ENCODE measurements at places on chromosomes 1 and 21.

DNA sequence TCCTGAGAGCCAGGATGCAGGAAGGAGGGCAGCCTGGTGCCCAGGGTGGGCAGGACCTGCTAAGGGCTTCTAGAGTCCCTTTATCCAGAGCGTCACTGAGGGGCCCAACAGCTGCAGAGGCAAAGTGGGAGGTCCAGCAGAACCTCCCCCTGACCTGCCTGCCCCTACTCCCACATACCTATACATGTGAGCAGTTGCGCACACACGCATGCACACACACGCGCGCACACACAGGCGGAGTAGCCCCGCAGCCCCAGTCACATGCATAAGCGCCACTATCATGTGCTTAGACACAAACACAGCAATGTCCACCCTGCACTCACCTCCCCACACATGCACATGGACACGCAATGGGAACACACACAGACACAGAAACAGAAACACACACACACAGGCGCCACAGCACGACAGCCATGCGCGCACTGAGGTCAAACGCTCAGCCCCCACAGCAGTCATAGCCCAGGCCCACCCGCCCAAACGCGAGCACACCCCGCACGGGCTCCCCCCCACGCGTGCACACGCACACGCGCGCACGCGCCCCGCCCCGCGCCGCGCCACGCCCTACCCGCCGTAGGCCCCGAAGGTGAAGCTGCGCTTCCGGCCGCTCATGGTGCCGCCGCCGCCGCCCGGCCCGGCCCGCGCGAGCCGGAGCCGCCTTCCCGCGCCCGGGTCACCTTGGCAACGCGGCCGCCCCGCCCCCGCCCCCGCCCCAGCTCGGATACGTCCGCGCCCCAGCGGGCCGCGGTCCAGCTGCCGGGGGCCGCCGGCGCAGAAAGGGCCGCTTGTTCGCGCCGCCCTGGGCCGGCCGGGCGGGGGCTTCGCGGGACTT is 17.7 kb downstream of the RAP1GAP start:
- no peak for DNase-seq

- DNase-seq = no peak
Observed at GRCh38 chr1:12764016-12764415, 9.5 kb upstream of the PRAMEF12 start.

DNA sequence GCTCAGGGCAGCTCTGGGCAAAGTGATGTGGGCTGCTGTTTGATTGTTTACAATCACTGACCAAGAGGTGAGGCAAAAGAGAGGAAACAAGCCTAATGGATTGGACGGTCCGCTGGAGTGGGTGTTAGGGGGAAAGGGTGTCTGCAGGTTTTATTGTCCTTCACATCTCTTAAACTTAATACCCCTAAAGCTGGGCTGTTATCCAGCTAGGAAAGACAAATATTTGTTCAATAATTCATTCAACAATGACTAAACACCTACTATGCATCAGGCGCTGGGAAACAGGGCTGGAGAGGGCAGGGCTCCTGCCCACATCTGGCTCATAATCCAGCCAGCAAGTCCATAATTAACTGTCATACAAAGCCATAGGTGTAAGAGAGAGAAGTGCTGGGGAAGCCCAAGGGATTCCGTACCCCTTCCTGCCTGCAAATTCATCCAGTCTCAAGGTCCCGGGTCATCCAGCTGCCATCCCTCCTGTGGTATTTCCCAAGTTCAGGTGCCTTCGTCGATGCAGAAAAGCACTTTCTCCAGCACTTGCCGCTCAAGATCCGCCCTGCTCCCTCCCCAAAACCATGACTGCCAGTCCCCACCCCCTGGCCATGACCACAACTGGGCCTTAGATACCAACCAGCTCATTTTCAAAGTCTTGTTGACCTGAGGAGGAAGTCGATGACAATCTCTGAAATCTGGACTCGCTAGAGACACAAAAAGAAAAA is 10.7 kb downstream of the TMEM63A start:
- DNase-seq = no peak

DNA sequence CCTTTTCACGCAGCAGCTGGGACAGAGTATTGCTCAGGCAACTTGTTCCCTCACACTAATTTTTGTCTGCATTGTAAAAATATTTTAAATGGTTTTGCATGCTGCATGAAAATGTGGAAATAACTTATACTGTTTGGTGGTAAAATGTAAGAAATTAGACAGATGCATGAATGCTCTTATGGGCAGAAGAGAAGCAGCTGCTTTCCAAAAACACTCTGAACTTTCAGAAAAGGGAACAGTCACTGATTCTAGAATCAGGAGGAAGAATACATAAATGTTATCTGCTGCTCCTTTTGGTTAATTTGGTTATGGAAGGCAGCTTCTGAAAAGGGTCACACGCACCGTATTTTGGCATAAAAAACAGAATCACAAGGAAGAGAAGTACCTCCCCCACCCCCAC is 87.0 kb upstream of the RUNX1 start:
- no peak for DNase-seq

DNA sequence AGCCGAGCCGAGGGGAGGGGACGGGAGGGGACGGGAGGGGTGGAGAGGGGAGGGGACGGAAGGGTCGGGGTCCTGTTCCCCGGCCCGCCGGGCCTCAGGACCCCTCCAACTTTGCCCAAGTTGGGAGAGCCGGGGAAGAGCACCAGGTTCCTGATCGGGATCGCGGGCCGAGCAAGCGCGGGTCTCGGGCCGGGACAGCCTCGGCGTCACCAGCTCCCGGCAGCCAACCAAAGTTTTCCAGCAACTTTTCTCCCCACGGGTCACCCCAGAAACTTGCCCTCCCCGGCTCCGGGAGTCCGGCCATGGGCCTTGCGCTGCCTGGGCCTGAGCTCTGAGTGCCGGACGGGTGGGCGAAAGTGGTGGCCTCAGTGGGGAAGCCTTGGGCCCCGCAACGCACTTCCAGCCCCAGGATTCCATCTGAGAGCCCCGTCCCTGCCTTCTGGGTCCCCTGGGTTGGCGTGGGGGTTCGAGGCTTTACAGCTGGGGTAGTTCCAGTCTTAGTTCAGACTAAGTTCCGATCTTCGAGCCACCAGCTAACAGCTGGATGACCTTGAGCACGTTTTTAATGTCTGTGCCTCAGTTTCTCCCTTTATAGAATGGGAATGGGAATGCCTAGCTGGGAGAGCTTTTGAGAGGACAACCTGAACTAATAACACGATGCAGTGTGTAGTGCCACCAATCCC is 458 bp downstream of the ZC3H12A start:
- no peak for DNase-seq

DNA sequence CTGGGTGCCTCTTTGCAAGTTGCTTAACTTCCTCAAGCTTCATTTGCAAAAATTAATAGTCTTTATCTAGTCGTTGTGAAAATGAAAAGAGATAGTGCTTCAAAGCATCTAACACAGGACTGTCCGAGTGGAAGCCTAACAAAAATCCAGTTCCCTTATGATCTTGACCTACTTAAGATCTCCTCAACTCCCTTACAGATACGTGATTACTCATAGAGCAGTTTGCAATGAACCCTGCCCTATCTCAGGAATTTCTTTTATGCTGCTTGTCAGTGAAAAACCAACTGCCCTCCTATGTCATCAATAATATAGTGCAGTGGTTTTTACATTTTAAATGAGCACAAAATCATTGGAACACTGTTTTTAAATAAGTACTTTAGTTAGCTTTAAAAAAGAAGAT is 314.3 kb downstream of the BACH1 start:
- no peak for DNase-seq

- no peak for DNase-seq
Observed at GRCh38 chr1:202597090-202597761, 113.0 kb downstream of the SYT2 start.

- DNase-seq = no peak
Observed at GRCh38 chr1:41427916-41428737, 56.4 kb downstream of the EDN2 start.

DNA sequence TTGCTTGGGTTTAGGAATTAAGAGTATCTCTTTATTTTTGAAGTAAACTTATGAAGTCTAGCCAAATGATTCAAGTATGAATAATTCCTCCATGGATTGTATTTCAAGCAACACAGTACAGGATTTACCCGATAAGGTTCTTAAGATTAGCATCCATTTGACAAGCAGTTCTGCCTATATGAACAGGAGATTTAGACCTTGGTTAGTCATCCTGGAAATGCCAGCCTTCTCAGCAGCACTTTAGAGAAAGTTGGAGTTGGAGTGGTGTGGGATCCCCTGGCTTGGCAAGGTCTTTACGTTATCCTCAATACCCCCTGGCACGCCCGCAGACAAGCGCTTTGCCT is 1.6 kb downstream of the BCAR3 start:
- peak; percentile 72 for DNase-seq

DNA sequence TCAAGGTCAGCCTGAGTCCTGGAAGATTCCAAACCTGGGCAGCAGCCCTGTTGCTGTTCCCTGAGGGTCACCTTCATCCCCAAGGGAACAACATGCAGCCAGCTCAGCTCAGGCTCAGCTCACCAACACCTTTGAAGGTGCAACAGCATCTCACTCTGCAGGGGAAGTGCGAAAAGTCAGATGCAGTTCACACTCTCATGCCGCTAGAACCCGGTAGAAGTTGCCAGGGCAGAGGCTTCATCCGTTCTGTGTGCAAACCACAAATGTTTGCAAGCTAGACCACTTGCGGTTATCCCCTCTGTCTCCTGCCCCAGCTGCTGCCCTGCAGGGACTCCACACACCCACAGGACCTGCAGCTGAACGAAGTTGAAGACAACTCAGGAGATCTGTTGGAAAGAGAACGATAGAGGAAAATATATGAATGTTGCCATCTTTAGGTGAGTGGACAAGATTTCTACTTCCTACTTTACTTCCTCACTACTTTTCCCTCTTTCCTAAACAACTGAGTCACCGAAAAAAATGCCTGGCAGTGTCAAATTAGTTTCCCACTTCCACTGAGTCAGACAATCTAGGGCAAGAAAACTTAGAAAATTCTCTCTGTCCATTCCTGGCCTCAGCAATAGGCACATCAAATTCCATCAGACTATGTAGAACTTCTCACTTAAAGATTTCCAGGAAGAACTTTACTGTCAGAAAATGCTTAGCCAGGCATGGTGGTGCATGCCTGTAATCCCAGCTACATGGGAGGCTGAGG is 1.8 kb upstream of the FCRL6 start:
- DNase-seq = no peak

- no peak for DNase-seq
Observed at GRCh38 chr1:92820024-92820423, 11.8 kb upstream of the RPL5 start.

DNA sequence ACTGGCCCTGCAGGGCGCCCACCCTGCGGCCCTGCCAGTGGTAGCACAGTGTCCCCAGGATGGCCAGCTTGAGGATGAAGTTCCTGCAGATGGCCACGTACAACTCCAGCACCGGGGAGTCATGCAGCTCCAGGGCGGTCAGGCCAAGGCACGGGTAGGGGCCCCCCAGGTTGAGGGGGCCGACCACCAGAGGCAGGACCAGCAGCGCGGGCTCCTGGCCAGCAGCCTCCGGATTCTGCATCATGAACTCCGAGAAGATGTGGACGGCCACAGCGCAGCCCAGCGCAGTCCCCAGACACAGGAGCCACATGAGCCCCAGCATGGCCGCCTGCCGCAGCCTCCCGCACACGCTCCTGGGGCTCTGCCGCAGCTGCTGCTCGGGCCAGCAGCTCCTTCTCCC is 41.0 kb downstream of the ZNF691 start:
- no peak for DNase-seq

Data from HS-27A (cell line).